ENCODE measurements at places on chromosomes 2 and 18.

- no peak for DNase-seq
These were observed 150.8 kb downstream of the DYM start for GRCh38 chr18:49309676-49310075.

DNA sequence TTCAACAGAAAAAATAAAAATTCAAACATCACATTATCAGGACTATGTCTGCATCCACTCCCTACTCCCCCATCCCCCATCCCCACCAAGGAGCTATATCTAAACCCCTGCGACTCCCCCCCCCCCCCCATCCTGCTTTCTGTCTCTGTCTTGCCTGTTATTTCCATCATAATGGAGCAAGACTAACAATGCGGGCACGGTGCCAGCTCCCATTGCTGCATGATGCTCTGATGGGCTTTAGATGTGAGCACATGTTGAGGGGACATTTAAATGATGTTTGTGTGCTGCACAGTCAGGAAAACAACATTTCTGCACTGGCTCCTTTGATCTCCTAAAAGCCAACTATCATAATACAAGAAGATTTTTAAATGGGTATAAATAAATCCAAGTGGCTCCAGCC is 644.2 kb upstream of the SETBP1 start:
- peak; percentile 1 for DNase-seq

GRCh38 chr2:152223977-152224376 is 48.4 kb upstream of the STAM2 start:
- peak; percentile 20 for DNase-seq

DNA sequence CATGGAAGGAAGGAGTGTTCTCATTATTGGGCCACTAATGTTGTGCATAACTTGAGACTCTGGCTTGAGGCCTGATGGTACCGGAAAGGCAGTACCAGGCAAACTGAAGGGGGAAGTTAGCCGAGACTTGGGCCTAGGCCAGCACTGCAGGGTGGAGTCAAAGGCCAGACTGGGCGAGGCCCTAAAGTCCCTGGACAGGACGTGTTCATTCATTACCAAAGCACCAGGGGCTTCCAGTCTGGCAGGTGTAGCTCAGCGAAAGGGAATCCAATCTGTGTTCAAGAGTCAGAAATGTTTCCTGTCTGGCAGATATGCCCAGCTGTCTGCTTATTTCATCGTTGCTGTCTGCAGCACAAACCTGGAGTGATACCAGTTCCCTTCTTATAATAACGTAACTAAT is 4.7 kb upstream of the ITSN2 start:
- DNase-seq = peak; percentile 20

GRCh38 chr2:172613040-172613439 is 57.1 kb downstream of the PDK1 start:
- DNase-seq = no peak

- no peak for DNase-seq
These were observed 127.8 kb downstream of the ESCO1 start for GRCh38 chr18:21472741-21473140.

DNA sequence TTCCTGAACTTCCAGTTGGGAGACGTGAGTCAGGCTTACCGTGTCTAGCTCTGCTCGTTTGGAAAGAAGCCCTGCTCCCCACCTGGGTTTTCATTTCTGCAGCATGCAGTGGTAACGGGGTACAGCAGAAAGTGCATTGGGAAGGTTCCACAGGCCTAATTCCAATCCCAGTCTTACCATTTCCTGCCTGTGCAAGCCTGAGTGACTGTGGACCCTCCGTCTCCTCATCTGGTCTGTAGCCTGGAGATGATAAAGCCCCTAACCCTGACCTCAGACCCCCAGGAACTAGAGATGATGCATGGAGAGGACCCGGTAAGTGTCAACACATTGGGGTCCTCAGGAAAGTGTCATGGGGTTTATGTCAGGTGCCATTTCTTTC is 5.8 kb upstream of the PSD4 start:
- no peak for DNase-seq

DNA sequence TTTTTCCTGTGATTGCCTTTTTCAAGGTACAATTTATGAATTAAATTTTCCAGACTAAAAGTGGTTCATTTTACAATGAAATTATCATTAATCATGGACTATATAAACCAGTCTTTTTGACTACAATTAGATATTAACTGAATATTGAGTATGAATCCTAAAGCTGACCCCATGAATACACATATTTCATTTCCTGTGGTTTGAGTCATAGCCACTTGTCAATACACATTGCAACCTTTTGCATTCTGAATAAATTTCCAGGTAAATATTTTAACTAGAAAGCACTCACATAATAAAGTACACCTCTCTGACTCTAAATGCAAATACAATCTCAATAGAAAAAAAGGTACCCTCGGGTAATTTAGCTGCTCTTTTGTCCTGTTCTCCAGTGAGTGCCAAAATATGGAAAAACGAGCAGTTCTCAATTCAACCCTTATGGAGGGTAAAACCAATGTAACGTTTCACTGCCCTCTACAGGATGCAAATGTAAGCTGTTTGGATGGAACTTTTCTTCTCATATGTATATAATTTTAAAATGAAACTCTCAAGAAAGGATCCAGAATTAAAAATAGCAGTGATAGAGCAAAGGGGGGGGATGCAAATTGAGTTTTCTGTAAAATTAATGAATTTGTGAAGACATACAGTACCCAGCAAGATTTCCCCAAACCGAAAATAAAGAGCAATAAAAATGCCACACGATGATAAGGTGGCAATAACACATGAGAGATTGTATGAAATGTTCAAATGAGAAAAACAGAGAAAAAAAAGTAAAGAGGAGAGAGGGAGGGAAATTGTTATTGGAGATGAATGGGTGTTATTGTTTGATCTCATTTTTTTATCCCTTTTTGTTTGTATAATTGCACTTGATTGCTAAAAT is 1795.7 kb upstream of the PIK3C3 start:
- peak; percentile 43 for DNase-seq

DNA sequence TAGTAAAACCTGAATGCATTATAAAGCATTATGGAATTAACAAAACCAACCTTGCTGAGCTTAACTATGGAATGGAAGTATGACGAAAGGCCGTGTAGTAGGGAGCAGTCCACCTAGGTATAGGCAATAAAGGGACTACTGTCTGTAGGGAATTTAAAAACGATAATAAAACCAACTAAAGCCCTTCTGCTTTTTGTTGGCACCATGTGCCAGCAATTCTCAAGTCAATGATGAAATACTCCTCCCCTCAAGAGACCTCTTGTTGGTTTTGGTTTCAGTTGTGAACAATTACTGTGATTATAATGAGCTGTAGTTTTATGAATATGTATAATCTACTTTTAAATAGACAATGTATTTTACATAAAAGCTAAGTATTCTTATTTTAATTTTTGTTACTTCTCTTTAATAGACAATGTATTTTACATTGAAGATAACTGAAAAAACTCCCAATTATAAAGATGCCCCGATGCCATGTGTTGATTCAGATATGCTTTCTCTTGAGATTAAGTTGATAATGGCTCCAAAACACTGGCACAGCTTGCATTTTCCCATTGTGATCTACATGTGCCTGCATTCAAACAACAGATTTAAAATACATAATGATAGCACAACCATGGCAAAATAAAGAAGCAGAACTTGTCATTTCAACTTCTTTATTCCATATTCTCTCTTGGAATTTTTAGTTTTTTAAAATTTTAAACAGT is 55.5 kb upstream of the ZDBF2 start:
- DNase-seq = no peak

GRCh38 chr2:206415618-206416243 is 27.6 kb upstream of the ADAM23 start:
- DNase-seq = no peak

GRCh38 chr2:95303191-95303919 is 6.2 kb downstream of the KCNIP3 start:
- peak; percentile 46 for DNase-seq

GRCh38 chr18:9712130-9712577 is 4.1 kb downstream of the RAB31 start:
- no peak for DNase-seq

- no peak for DNase-seq
These were observed 36.0 kb downstream of the PPP4R3B start for GRCh38 chr2:55581435-55581834.

- DNase-seq = no peak
These were observed 98.0 kb downstream of the MGAT5 start for GRCh38 chr2:134351899-134352298.

DNA sequence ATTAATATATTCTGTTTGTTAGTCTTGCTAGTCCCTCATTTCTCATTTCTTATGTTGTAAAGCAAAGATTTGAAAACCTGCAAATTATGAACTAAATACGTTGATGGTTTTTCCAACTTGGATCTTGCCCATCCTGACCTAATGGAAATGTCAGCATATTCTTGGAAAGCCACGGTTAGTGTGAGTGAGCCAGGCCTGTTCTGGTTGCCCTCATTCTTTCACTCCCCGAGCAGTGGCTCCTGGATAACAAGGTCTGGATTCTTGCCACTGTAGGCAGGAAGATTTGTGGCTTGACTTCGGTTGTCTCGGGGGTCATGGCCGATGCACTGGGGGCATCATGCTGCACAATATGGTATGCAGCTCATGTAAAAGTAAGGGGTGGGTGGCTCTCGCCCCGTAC is 359.1 kb downstream of the MEIS1 start:
- no peak for DNase-seq

DNA sequence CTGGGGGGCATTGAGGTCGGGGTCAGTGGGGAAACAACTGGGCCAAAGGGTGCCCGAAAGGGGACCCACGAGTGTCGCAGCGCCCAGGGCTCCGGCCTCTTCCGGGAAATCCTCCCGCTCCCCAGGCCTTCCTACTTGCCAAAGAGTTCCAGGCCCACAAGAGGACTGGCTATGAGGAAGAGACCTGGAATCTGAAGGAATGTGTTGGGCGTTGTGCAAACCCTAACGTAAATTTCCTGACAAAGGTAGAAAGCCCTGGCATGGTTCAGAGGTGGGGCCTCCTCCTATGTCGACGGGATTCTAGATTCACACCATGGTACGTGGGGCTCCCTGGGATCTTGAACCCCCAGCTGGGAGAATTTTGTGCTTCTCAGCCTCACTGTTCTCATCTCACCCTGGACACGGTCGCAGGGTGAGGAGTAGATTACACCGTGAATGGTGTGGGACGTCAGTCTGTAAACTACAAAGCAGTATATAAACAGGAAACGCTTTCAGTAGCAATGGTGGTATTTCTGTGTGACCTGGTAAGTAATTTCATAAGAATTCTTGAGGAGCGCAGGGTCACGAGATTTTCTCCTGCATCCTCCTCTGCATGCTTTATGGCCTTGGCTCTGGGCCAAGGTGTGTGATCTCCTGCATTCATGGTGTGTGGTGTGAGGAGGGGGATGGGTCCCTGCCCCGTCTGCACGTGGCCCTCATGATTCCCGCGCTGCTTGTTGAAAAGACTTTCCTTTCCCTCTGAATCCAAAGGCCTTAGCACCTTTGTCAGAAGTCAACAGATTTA is 868 bp downstream of the HSBP1L1 start:
- peak; percentile 31 for DNase-seq

- DNase-seq = no peak
These were observed 19.1 kb downstream of the SULT1C4 start for GRCh38 chr2:108396845-108397244.

DNA sequence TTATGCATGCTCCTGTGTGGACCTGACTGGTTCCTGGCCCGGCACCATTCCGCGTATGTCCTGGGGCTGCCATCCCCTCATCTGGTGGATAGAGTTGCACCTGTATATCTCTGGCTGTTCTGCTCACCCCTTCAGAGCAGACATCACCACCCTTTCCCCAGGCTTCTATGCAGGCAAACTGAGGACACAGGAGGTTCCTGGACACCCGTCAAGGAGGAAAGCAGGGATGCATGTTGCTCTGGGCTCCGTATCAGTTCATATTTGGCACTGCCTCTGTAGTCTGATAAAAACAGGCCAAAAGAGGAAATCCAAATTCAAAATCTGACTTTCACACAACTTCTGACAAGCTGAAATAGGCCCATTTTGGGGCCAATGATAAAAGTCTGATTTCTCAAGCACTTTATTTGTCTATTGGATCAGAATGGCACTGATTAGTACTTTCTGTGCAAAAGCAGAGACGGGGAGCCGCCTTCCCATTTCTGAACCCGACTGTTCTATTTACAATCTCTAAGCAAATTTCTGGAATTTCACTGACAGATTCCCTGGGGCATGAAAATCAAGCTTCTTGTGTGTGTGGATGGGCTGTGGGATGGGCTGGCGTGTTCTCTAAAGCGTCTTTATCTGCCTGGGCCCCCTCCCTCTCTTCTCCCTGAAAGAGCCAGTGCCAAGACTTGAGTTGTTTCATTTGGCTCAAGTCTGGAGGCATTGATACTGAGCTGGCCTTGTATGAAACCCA is 96.9 kb downstream of the SETBP1 start:
- no peak for DNase-seq

- no peak for DNase-seq
These were observed 1.6 kb downstream of the IRS1 start for GRCh38 chr2:226797989-226798421.

DNA sequence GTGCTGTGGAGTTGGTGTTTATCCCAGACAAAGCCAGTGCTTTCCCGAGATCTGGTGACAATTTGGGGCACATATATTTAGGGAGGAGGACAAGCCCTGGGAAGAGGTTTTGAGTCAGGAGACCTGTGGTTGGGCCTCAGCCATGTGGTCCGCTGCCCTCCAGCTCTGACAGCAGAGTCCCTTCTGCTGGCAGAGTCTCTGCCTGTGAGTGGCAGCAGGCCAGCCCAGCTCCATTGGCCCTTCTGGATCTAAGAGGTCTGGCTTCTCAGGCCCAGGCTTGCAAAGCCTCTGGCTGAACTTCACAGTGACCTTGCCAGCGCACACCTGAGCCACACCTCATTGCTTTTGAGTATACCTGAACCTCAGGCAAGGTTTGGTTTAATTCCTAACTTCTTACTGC is 115.3 kb downstream of the BCL2L11 start:
- no peak for DNase-seq

GRCh38 chr18:36247036-36247435 is 50.5 kb upstream of the FHOD3 start:
- no peak for DNase-seq

DNA sequence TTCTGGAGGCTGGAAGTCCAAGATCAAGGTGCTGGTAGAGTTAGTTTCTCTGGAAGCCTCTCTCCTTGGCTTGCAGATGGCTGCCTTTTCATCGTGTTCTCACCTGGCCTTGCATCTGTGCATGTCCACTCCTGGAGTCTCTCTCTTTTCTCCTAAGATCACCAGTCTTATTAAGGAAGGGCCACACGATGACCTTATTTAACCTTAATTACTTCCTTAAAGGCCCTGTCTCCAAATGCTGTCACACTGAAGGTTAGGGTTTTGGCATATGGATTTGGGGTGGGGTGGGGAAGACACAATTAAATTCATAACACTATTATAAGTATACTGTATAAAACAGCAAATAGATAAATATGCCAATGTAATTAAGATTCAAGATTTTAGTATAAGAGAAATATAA is 402.4 kb upstream of the HS6ST1 start:
- no peak for DNase-seq

- DNase-seq = no peak
These were observed 198.7 kb downstream of the BCL11A start for GRCh38 chr2:60354713-60355112.

GRCh38 chr18:58649966-58650816 is 21.1 kb upstream of the MALT1 start:
- DNase-seq = no peak

- no peak for DNase-seq
These were observed 2.6 kb downstream of the GPR39 start for GRCh38 chr2:132419235-132419634.

Measured in midbrain (tissue), 1 donor.